ENCODE measurements at places on chromosomes 1 and 21.
A peak's percentile ranks its signal among the peaks of the same experiment; 100 is the strongest.

GRCh38 chr21:35222021-35222420, 172.9 kb upstream of the RUNX1 start:
- no peak for DNase-seq

DNA sequence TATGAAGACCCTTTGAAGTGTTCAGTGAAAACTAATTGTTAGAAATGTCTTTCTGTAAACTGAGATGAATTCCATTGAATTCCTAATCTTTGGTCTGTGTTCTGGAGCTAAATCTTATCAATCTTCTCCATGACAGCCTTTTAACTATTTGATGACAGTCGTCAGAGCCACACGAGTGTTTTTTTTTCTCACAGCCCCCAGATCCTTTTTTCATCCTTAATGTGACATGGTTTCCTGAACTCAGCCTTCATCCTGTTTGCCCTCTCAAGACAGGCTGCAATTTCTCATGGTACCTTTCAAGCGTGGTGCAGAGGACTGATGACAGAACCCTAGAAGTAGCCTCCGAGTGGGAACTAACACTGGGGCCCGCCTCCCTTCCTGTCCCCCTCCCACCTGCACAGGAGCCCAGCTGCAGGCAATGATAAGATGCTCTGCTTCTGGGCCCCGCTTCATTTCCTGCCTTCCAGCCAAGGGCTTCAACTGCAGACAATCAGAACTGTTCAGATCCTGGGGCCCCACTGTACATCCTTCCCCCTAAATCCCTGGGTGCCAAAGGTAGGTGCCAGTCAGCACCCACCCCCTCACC, 114.6 kb upstream of the VAV3 start:
- DNase-seq = no peak

GRCh38 chr1:228291906-228292608, 84.2 kb downstream of the OBSCN start:
- no peak for DNase-seq

DNA sequence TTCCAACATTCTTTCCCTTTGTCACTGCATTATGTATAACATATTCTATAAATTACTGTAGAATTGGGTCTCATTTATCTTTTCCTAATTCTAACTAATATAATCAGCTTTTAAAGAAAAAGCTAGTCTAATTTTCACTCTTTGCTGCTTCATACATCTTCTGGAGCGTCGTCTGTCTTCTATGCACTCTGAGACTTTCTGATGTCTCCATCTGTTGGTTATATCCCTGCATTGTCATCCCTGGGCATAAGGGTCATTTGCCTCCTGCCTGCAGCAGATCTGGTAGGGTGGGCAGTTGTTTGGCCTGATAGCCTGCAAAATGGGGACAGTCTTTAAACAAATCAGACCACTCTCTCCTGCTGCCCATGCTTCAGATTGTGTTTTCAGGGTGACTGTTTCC, 40.8 kb upstream of the DYNLT5 start:
- DNase-seq = no peak

GRCh38 chr1:180168786-180169639, 14.3 kb downstream of the QSOX1 start:
- DNase-seq = peak; percentile 54

GRCh38 chr1:12052008-12052573, 11.0 kb upstream of the TNFRSF8 start:
- DNase-seq = peak; percentile 38

- no peak for DNase-seq
Measured at GRCh38 chr1:222233444-222234158, 314.3 kb downstream of the HHIPL2 start.

DNA sequence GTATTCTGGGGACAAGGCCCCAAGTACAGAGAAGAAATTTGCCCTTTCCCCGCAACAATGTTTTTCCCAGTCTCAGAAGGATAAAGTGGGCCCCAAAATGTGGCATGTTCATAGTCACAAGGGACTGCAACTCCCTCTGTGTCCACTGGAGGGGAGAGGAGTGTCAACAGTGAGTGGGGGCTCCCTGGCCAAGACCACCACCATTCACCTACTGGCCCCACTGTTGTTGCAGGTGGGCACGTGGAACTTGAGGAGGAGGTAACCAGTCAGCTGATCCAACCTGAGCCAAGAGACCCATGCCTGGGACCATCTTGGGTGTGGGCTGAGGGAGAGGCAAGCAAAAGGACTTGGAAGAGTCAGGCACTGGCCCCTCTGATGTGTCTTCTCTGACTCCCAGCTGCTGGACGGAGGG, 777 bp downstream of the NUDT17 start:
- DNase-seq = peak; percentile 53

DNA sequence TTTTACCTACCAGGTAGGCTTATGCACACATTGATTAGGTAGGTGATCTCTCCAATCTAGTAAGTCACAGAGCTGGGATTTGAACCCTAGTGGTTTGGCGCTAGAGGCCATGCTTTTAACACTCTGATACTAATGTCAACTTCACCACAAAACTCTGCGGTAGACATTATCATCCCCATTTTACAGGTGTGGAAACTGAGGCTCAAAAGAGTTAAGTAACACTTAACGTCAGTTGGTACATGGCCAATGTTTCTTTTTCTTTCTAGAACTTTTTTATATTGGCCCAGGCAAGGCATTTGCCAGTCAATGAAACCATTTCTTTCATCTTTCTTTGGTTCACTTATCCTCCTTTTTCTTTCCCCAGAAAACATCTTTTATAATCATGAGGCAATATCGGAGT, 95.9 kb upstream of the KIF26B start:
- no peak for DNase-seq

DNA sequence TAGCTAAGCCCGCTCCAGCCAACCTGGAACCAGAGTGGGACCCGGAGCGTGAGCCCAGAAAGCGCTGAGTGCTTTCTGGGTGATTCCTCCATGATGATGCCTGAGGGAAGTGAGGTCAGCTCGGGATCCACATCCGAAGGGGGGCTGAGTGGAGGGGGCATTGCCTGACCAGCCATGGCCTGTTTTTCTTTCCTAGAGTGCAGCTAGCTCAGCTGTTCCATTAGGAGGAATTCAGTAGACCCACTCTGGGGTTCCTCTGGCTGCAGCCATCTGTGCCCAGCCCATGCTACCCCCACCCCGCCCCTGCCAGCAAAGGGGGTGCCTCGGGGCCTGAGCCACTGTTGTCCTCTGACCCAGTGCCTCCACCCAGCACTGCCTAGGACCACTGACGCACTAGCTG, 9.6 kb upstream of the SLC25A34 start:
- no peak for DNase-seq

- no peak for DNase-seq
Measured at GRCh38 chr1:23650344-23650990, 41.1 kb upstream of the RPL11 start.

- DNase-seq = peak; percentile 51
Measured at GRCh38 chr21:36436829-36437744, 42.8 kb downstream of the CLDN14 start.

GRCh38 chr1:186894415-186894814, 65.7 kb downstream of the PLA2G4A start:
- no peak for DNase-seq

- DNase-seq = no peak
Measured at GRCh38 chr1:76625886-76626678, 241.2 kb upstream of the ST6GALNAC5 start.

DNA sequence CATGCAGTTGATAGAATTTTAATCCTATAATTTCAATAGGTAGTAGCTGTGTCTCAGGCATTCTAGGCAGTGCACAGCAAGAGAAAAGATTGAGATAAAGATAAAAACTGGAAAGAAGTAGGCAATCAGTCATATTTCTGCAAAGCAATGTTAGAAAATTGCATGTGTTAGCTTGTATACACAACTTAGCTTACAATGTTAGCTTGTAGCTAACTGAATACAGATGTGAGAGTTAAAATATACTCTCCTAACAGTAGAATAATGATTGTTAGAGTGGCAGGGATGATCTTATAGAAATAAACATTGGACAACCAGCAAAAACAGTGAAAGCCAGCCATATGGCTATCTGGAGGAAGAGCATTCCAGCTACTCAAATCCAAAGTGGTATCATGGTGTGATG, 29.0 kb downstream of the PTPRC start:
- no peak for DNase-seq

DNA sequence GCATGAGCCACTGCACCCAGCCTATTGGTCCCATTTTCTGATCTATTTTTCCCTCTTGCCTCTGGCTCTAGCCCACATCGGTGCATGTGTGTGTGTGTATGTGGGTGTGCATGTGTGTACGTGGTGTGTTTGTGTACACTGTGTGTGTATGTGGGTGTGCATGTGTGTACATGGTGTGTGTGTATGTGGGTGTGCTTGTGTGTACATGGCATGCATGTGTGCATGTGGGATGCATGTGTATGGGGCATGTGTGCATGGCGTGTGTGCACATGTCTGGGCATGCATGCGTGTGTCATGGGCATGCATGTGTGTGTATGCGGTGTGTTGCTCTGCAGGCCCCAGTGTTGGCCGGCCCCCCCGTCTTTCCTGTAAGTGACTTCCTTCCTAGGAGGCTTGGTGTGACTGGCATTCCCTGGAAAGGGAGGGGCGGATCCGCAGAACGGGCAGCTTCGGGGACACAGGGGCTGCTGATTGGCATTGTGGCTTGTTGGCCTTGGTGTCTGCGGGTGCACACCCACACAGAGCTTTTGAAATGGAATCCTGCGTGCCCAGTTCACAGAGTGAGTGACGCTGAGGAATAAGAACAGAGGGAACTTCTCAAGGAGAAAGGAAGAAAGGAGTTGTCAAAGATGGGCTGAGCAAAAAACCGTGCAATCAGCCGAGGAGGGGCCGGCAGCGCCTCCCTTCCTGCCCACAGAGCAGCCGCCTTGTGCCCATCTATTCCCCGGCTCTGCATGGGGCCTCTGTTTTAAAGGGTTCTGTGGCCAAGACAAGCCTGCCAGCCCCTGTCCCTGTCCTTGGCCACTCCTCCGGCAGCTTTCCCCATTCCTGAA, 8.0 kb downstream of the PDXK start:
- DNase-seq = peak; percentile 88

DNA sequence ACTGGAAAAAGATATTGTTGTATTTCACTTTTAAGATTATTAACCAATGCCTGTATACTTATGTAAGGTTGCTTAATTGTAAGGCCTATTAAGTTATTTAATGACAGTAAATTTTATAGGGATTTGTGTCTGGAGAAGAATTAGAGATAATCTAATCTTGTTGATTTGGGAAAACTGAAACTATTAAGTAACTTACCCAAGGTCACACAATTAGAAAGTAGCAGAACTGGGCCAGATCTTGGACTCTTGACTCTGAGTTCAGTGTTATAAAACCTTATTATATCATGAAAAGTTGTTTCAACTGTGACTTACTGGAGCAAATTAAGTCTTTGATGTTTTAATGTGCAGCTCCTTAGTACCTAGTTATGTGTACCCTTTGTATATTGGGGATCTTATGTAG, 38.5 kb downstream of the CAMTA1 start:
- no peak for DNase-seq

GRCh38 chr1:210746024-210746731, 387.8 kb downstream of the KCNH1 start:
- no peak for DNase-seq

DNA sequence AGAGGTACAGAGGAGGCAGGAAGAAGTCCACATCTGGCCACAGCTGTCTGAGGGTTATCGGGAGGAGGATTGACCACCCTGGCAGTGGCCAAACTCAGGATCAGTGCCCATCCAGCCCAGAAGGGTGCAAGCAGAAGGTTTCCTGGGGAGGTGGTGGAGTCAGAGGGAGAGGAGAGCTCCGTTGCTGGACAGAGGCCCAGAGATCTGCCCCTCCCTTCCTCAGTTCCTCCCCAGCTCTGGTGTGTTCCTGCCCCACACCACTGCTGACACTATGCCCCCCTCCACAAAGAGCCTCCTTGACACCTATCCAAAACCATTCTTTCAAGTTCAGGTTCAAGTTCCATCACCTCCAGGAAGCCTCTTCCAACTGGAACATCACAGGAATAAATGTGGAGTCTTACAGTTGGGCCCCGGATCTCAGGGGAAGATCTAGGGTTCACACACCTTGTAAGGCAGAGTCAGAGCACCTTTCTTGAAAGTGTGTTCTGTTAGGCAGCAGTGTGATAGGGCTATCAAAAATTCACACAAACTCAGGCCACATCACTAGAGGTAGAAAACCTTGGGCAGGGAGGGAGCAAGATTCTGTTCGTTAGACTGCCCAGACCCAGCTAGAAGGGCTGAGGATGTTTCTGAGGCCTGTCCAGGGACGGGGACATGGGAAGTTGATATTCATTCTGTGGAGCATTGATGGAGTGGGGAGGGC, 7.4 kb downstream of the LDLRAD1 start:
- no peak for DNase-seq

GRCh38 chr1:177384461-177384860, 213.7 kb downstream of the BRINP2 start:
- DNase-seq = no peak

GRCh38 chr21:30251781-30252180, 31.0 kb downstream of the KRTAP24-1 start:
- no peak for DNase-seq

DNA sequence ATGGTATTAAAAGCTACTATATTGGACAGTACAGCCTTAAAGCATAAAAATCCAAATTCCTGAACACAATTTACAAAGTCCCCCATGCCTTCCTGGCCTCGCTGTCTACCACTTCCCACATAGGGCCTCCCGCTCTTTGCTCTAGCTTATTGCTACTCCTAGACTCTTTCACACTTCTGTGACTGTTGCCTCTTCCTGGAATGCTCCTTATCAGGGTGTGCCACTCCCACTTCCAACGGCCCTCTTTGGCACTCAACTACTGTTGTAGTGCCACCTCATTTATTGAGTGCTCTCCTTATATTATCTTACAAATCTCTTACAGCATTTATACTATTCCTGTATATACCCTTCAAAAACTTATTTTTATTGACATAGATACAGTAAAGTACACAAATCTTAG, 4.8 kb downstream of the SARS1 start:
- DNase-seq = no peak

DNA sequence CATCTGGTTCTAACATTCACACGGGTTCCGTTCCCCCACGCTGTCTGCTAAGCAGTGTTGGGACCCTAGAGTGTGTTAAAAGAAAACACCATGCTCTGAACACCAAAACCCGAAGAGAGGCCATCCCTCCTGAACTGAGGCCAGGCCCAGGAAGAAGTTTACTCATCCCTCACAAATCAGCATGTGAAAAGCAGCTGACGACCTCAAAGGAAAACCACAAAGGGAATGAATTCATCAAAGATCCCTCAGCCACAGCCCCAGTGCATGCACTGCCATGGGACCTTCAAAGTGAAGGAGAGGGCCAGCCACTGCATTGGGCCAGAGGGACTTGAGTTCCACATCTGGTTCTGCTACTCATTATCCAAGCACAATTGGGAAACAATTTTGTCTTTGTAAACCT, 7.0 kb upstream of the PSEN2 start:
- peak; percentile 87 for DNase-seq

All from suppressor macrophage (primary cell).